ENCODE measurements at places on chromosomes 7 and 10. TPM values are rescaled to one million over a fixed set of nuclear protein-coding genes. Genes with fewer than 3 reads are reported as not detected.

DNA sequence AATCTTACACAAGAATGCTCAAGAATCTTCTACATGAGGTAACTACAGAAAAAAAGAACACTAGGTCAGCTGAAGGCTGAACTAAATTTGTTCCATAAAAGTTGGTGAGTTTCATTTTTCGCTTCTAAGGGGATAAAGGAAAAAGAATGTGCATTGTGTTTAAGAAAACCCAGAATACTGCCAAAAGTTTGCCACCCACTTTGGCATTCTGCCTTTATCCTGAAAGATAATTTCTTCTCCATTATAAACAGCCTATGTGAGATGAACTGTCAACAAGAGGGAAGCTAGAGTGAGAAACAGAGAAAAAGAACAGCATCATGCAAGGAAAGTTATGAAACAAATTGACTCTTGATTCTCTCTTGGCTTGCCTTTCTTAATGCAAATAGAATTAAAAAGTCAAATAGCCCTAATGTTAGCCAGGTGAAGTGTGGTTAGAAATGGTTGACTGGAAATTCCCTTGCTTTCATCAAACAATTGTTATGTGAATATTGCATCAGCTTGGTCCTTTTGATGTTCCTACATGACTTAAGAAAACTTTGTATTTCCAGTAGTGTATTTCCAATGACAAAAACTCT lies 25.8 kb downstream of the STEAP1 start:
- DNase-seq, result no peak

DNA sequence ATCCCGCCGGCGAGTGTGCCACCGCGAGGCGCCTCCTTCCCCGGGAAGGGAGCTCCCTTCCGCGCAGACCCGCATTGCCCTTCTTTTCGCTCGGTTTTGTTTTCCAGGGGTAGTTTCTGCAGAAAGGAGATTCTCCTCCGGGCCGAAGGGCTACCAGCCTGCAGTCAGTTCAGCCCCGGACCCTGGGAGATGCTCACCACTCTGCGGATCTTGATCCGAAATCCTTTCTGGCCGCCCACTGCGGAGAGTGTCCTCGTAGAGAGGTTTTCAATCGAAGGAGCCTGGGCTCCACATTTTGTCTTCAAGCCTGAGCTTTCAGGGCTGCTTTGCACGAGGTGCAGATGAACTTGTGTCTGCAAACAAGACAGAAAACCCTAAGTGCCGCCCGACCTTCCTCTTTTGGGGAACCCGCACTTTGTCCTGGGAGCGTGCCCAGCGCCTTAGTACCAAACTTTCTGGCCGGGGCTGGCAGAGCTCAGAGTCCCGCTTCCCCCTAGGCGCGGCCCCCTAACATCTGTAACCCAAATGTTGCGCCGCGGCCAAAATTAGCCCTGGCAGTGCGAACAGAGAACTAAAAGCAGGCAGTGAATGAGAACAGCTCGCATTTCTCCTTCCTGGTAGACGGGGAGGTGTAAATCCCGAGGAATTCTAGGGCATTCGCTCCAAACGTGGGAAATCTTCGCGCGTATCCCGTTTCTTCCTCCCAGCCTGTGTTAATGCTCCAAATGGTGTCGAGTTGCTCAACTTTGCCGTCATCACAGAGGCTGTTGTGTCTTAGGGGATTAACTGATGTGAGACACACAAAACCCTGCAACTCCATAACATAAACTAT lies 6.7 kb upstream of the EN2 start:
- DNase-seq, result no peak

DNA sequence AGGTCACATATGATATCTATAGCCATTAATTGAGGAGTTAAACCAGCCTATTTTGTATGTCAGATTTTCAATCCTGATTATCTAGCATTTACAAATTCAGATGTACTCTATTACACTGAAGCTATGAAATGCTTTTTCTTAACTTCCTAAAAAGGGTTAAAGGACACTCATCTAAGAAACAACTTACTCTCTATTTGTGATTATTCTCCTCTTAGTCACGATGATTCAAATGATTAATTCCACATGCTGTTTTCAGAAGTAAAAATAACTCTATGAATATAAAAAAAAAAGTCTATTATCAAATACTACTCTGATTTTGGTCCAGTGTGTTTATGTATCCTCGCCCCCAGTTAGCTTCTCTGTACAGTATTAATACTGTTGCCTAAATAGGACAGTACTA lies 1199.9 kb downstream of the GATA3 start:
- no peak for DNase-seq

The FAM25A gene
- not detected for total RNA-seq

- no peak for DNase-seq
These were observed 284.5 kb downstream of the CELF2 start for GRCh38 chr10:11302181-11302580.

DNA sequence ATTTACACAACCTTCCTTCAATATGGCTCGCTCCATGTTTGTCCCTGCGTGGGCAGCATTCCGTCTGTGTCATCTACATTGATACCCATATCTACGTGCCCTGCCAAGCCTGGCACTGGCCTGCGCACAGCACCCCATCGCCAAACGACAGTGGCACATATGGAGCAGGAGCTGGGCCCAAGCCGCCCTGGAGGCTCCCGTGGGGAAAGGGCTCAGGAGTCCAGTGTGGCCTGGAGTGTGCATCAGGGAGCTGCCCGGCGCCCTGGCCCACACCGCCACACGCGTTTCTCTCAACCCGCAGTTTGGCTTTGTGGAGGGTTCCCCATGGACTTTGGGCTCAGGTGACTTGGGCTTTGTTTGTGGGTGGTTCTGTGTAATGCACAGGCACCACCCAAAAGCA lies 273.2 kb downstream of the PTPRN2 start:
- no peak for DNase-seq

DNA sequence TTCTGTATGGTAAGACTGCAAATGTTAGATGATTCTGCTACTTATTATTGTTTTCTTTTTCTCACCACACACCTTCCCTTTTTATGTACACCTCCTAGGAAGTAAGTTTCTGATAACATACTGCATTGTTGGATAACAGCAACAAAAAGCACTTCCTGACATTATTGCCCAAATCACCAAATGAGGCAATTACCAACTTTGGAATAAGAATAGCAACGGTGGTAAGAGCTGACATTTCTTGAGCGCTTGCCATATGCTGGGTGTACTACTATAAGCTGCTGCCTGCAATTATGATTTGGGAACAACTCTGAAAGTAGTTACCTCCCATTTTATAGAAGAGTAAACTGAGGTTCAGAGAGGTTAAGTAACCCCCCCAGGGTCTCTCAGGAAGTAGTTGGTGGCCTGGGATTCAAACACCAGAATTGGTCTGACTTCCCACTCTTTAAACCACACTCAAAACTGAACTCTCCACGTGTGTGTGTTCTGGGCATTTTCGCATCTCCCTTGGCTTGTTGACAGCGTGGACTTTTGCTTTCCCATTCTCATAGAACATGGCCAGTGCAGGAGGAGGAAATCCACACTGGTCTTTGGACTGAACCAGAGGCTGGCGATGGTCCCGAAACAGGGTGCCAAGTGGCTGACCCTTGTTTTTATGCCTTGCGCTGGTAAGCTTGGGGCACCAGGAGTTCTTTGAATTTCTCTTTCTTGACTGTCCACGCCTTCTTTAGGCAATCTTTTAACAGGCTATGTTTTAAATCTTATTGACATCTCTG lies 71.4 kb downstream of the TCF7L2 start:
- no peak for DNase-seq

GRCh38 chr10:8301831-8302230 lies 247.3 kb downstream of the GATA3 start:
- DNase-seq, result no peak

The TSPAN33 gene
- total RNA-seq, result 10.2 TPM

DNA sequence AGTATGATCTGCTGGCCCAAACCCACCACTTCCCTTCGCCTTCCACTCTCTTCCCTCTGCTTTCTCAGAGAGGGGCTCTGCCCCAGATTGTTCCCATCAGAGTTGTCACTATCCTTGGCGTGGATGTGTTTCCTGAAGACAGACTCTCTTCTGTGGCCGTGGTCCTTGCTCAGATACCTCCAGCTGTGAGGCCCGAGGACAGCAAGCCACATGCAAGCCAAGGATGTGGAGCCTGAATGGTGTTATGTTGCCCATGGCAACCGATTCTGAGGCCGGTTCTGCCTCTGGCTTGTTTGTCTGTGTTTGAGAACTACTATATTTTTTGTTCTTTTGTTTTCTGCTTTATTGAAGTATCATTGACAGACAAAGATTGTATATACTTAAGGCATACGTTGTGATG lies 247.4 kb upstream of the PODXL start:
- DNase-seq, result no peak

DNA sequence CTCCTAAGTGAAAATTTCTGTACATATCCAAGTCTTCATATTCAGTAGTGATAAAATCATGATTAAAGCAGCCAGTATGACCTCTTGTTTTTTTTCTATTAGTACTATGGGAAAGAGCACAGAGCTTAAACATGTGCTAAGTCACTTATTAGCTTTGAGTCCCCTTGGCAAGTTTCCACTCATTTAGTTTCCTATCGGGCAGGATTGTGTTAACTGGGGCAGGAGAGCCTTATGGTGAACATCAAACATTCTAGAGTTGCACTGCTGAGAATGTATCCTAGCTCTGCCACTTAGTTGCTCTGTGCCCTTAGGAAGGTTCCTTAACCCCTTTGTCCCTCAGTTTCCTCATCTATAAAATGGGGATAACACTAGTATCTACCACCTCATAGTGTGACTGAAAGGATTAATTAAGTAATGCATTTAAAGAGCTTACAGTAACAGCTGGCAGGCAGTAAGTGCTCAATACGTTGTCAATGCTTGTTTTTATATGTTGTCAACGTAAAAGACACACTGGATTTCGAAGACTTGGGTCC lies 117.6 kb downstream of the DOCK4 start:
- DNase-seq, result no peak

- no peak for DNase-seq
These were observed 2.1 kb downstream of the KIF5B start for GRCh38 chr10:32054094-32054493.

- no peak for DNase-seq
These were observed 181.1 kb downstream of the SKAP2 start for GRCh38 chr7:26683277-26683676.

The OR6V1 gene
- not detected for total RNA-seq

The ZNF727 gene
- total RNA-seq, result 4.8 TPM

The CFAP69 gene
- 2.8 TPM for total RNA-seq

Measured in heart right ventricle (tissue), 16 donors.